ENCODE measurements at places on chromosomes 11 and 22.

DNA sequence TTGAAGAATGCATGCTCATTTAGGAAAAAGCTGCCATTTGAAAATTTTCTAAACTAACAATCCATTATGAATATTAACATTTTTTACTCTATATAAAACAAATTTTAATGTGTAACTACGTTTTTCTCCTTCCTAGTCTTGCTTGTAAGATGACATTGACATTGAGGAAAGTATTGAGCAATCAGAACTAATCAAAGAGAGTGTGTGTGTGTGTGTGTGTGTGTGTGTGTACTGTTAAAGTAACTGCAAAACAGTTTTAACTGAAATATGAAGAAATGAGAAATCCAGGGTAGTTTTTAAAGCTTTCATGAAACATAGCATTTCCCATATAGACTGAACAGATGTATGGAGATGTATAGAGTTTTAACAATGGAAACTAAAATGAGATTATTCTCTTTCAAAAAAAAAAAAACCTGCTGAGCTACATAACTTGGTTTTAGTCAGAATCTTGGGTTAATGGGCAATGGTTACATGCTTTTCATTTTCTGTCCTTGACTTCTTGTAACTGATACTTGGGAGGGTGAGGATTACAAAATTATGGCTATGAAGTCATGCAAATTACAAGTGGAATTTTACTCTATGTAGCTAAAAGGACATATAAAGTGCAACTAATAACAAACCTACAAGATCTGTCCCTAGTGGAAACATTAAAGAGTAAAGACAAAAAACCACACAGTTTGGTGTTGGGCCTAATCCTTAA is 2.0 kb downstream of the PDGFD start:
- no peak for DNase-seq

GRCh38 chr11:69241075-69241740 is 52.7 kb upstream of the MYEOV start:
- DNase-seq = no peak

- no peak for DNase-seq
Observed at GRCh38 chr11:8873741-8874405, 37.1 kb upstream of the AKIP1 start.

- no peak for DNase-seq
Observed at GRCh38 chr22:42160251-42160650, 29.6 kb upstream of the CYP2D6 start.

DNA sequence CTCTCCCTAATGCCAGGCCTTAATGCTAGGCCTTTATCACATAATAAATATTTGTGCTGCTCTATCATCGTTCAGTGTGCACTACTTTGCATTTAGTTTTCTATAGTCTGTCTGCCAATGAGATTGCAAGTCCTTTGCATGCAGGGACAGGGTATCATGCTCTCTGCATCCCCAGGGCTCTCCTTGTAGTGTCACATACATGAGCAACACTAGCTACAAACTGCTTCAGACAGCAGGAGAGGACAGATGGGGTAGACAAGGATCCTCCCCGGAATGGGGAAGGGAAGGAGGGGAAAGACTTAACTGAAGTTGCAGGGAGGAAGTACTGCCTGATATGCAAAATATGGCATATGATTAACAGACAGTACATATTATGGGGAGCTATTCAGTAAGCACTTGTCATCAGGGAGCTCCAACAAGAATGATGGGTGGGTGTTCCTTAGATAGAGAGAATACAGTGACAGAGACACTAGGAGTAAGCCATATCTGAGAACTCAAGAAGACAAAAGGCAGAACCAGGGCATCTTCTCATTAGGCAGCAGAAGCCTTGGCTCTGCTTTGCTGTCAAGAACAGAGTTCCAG is 42.8 kb downstream of the ZNF202 start:
- DNase-seq = no peak

GRCh38 chr22:24156141-24156912 is 25.0 kb upstream of the SUSD2 start:
- DNase-seq = peak; percentile 55

GRCh38 chr11:58770166-58770565 is 38.4 kb upstream of the GLYAT start:
- DNase-seq = no peak

DNA sequence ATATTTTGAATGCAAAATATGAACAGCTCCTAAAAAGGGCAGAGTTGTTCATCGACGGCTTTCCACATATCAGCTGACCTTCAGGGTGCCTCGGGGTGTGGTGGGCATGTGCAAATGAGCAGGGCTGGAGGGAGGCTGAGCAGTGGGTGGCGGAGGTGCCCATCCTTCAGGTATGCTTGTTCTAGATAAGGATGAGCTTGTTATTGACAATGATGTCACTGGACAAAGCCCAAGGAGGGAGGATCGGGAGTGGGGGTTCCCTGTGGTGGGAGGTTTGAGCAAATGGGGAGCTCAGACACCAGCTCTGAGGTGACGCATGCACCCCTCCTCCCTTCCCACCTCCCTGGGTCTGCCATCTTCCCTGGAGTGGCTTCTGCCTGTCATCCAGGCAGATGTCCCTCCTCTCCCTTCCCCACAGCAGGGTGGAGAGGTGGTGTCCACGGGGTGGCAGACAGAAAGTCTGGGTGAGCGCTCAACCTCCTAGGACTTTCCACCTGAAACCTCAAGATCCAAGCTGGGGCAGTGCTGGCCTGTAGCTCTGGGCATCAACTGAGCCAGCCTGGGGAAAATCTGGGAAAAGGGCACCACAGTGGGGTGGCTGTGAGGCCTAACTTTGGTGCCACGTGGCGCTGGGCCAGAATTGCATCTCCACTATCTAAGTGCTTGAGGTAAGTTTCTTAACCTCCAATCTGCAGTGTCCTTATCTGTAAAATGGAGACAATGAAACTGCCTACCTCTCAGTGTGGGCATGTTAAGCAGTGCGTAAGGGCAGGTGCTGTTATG is 106.3 kb upstream of the THY1 start:
- DNase-seq = no peak

DNA sequence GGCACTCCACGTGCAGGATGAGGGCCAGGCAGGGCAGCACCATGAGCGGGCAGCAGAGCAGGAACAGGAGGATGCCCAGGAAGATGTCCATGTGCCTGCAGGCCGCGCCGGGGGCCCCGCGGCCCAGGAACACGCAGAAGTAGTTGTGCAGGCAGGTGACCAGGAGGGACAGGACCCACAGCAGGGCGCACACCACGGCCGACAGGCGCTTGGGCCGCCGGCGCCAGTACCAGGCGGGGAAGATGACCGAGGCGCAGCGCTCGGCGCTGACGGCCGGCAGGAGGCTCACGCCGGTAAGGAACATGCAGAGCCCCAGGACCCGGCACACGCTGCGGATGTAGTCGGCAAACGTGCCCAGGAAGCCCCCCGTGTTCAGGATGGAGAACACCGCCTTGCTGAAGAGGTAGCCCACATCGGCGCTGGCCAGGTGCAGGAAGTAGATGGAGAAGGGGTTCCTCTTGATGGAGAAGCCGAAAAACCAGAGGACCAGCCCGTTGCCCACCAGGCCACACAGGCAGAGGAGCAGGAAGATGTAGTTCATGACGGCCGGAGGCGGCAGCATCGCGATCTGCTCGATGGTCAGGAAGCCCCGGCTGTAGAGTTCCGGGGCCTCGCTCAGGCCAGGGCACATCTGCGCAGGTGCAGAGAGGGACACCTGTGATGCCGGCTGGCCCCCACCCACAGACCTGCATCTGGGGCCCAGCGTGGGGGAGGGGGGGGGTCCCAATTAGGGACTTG is 7.2 kb downstream of the MRGPRF start:
- no peak for DNase-seq

DNA sequence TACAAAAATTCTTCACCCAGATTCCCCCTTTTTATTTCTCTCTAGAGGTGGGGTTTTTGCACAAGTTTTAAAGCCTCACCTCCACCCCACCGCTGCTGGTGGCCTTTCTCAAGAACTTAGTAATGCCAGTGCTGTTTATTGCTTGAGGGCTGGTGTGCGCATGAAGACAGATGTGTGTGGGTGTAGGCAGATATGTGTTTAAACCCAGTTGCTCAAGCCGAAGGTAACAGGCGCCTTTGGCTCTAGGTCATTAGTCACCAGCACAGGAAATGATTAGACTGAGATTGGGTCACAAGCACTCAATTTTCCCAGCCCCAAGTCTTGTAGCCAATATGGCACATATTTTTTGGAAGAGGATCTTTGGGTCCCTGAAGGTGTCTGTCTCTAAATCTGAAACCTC is 2.7 kb upstream of the CLMP start:
- no peak for DNase-seq

- DNase-seq = peak; percentile 27
Observed at GRCh38 chr11:111571829-111572501, 30.3 kb upstream of the SIK2 start.

DNA sequence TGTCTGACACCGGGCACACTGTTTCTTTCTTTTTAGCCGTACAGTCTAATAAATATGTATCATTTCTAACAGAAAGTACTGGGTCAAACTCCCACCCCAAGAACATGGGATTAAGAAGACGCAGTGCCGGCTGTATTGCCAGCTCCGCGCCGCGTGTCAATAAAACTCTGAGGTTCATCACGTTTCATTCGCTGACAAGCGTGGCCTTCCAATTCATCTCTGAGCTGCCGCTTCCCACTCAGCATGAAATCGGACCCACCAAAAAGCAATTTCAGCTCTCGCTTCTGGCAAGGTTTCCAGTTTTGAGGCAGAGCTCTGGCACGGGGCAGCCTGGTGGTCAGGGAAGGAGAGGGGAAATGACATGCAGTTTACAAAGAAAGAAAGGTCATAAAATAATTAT is 819.8 kb downstream of the OPCML start:
- DNase-seq = no peak

DNA sequence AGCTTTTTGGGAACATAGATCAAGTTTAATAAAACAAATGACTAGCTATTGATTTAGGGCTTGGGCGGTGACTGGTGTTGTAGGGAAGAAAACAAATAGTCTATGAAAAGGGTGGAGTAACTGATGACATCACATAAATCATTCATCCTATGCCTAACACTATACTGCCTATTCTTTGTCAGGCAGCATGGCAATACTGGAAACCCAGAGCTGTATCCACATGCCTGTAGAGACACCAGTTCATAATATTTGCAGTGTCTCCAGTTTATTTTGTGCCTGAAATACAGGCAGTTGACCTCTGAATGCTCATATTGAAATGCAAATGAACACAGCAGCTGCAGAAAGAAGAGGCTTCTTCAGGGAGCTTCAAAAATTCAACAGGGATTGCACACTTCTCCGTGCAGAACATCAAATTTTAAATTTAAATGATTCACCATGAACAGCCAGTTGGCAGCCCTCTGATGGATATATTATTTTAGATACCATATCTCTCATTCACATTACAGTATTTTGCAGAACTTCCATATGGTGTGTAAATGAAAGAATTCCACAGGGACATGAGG is 283.1 kb upstream of the CTSC start:
- DNase-seq = no peak

- no peak for DNase-seq
Observed at GRCh38 chr11:19675397-19675796, 37.2 kb upstream of the NAV2 start.

DNA sequence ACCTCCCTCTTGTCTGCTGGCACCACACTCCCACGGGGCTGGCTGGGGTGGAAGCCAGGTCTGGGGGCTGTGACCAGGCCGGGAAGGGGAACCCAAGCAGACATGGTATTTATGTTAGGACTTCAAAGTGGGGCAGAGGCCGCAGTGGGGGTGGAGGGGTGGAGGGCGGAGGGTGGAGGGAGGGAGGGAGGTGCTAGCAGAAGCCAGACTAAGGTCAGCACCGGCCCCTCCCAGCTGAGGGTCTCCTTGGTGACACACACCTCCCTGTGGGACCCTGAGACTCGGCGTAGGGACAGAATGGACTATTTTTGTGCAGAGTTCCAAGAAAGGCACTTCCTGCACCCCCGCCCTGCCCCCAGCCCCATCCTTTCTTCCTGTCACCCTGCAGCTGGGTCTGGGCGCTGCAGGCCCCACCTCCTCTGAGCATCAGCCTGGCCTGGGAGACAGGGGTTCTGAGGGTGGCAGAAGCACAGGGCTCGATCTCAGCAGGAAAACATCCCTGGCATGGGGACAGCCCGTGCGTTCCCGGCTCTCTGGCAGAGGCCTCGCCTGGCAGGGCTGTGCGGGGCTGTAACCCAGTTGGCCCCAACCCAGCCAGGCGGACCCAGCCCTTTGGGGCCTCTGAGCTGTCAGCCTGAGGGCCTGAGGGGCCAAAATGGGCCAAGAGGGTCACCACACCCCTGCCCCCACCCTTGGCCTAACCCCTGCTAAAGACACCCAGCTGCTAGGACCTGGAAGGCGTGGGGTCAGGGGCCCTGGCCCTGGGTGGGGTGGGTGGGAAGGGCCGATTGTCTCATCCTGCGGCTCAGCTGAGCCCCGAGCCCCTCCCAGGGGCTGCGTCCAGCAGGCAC is 9.6 kb upstream of the CD248 start:
- no peak for DNase-seq

- peak; percentile 11 for DNase-seq
Observed at GRCh38 chr11:99325847-99326246, 305.1 kb downstream of the CNTN5 start.

DNA sequence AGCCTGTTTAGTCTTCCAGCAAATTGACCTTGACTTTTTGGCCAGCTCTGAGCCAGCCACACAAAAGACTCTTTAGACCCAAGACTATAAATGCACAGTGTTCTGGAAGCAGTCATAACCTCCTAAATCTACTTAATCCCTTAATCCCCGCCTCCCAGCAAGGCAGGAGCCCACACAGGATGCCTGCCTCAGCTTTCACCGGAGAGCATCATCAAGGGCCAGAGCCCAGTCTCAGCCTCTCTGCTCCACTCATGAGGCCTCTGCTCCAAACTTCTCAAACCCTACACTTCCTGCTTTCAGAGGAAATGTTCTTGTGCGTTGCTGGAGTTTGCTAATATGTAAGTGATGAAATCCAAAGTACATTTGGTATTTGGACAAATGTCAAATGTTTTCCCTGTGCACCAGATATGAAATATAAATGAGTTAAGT is 57.9 kb upstream of the FSHB start:
- no peak for DNase-seq

GRCh38 chr11:45107029-45107428 is 39.4 kb upstream of the PRDM11 start:
- DNase-seq = no peak

DNA sequence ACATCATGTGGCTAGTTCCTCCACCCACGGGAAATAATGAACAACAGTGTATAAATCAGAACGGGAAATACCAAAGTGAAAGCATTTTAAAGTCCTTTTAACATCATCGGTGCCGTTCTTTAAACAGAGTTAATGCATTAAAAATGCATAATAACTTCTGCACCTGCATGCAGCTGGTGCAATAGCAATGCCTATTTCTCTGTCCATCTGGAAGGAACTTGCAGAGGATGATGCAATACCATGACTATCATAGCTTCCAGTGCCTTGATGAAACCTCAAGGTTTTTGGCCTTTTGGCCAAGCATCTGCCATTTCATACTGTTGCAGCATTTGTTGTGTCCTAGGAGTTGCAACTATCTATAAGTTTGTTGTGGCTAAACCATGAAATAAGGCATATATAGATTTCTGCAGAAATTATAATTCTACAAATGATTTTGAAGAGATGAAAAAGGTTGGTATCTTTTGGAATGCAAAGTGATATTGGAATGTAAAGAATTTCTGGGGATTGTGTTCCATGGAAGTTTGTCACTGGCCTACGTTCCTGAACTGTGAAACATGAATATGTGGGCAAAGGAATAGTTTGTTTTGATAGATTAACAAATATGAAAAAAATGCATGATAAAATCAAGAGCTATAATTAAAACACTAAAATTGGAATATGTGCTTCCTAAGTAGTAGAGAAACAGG is 9.8 kb upstream of the EIF3F start:
- DNase-seq = peak; percentile 71

GRCh38 chr11:114311946-114312345 is 15.7 kb downstream of the NNMT start:
- no peak for DNase-seq
